Aorta (tissue), 5 donors: ENCODE measurements at places on chromosomes 2 and 18. TPM values are rescaled to one million over a fixed set of nuclear protein-coding genes. Genes with fewer than 3 reads are reported as not detected.

DNA sequence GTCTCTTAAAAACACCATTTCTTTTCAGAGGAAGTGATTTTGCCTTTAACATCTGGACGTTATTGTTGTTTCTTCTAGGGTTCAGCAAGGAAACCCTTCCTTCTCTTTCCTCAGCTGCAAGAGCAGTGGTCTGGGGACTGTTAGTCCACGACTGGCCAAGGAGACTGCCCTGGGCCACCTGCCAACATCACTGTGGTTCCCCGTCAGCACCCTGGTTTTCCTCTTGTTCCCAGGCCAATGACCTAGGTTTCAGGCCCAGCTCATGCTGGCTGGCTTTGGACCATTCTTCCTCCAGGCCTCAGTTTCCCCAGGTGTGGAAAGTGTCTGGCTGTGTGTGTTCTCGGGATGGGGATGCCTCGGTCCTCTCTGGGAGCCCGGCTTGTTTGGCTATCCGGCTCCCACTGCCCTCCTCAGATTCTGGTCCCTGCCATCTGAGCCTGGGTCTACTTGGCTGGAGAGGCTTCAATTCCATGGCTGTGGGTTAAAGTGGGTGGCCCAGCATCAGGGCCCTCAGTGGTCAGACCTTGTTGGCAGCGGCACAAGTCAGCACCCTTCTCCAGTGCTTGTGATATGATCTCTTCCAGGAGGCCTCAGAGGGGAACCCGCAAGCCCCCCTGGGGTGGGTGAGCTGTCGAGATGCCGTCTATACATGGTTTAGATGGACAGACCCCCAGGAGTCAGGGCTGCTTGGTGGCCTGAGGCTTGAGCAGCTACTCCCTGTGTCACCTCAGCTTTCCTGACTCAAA lies 234.3 kb upstream of the HS6ST1 start:
- DNase-seq = no peak

- DNase-seq = no peak
Measured at GRCh38 chr2:9763356-9764152, 79.7 kb upstream of the TAF1B start.

DNA sequence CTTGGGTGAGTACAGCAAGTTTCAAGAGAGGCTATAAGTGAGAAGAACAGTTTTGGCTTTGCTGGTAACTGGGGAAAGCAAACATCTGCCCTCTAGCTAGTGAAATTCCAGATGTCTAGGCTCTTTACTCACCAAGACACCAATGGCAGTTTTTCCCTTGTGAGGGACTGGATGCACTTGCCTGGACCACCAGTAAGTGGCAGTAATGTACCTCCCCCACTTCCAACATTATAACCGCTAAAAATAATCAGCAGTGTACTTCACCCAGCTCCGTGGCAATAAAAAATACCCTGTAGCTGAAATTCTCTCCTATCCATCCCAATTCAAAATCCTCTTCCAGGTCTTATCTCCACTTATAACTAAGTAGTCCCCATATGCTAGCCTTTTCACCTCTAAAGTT lies 383.9 kb downstream of the ARHGAP15 start:
- no peak for DNase-seq

Gene REG3G
- total RNA-seq = 0.71 TPM

Gene CFC1
- not detected for total RNA-seq

Gene GRHL1
- 2.5 TPM for total RNA-seq

Gene ALPI
- not detected for total RNA-seq

Gene TTN
- total RNA-seq = 41.7 TPM

Gene OLA1
- 55.3 TPM for total RNA-seq
